ENCODE measurements at places on chromosomes 5 and 9. TPM values are rescaled to one million over a fixed set of nuclear protein-coding genes. Genes with fewer than 3 reads are reported as not detected.

The IRGM gene
- not detected for total RNA-seq

The PCDHGB1 gene
- 5.0 TPM for total RNA-seq

The PCDHA4 gene
- total RNA-seq = 0.88 TPM

DNA sequence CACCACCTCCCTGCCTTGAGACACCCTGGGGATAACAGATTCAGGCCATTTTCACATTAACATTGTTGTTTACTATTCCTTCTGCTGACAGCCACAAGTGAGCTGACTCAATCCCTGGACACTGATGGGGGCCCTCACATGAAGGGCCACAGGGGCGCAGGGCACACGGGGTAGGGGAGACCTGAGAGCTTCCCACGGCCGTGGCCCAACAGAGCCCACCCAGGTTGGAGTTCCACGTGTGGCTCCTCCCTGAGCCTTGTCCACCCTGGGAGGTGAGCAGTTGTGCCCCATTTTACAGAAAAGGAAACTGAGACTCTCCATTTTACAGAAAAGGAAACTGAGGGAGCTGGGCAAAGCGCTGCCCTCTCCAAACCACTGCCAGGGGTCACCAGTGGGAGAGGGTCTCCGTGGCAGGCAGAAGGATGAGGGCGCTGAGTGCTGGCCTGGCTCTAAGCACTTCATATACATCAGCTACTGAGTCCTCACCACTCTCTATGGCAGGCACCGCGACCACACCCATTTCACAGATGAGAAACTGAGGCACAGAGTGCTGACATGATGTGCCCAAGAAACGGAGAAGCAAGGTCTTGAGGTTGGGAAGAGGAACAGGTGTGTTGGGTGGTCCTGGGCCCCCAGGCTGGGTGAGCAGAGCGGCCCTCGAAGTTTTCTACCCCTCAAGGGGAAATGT is 2.3 kb downstream of the NINJ1 start:
- H3K36me3 ChIP-seq = no peaks in the 10 kb centered on the region
- peaks cover 19% of the 10 kb centered on the region for H3K4me1 ChIP-seq
- peak; percentile 31 for DNase-seq
- no peak overlapping the region for H3K27ac ChIP-seq
- H3K4me3 ChIP-seq = no peak overlapping the region
